ENCODE measurements at places on chromosomes 11 and 22.

GRCh38 chr11:96145163-96145585 lies 197.8 kb downstream of the MAML2 start:
- DNase-seq = peak; percentile 92

DNA sequence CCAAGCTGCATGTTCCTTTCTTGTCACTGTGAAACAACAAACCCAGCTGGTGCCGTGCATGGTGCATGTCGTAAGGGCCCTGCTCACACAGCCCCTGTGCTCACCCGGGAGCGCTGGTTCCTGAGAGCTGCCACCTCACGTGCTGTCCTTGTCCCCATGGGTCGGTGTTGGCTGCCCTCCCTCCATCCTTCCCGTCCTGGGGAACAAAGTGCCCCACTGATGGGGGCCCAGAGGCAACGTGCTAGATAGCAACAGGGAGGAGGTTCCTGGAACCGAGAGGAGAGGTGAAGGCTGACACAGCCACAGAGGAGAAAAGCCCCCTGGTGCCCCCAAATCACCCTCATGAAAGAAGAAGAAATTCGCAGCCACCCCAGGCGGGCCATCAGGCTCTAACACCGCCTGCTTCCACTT lies 56.6 kb upstream of the SLC22A12 start:
- no peak for DNase-seq

DNA sequence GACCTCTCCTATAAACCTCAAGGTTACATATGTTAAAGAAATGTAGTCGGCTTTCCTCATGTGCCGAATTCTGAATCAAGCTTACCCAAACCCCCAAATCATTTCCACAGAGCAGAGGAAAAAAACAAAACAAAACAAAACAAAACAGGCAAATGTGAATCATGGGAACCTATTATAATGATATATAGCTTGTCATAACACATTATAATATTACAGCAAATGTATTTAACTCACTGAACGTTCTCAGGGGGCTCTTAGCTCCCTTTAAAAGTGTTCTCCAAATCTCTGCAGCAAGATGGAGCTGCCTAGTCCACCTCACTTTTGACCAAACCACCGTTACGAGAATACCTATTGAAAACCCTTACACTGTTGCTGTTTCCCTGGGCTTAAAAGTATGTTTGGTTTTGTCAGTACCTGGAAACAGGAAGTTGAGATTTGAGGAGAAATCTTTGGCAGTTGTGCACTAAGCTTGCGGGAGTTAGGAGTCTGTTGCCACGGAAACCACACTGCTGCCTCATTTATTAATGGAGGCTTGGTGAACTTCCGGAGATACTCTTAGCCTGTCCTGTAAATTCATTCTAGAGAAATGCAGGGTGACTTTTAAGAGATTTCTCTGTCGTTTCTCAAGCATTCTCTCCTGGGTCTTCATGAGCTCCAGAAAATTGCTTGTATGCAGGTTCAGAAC lies 167.0 kb upstream of the RASSF10 start:
- DNase-seq = peak; percentile 80

GRCh38 chr11:70496591-70497535 lies 98.5 kb downstream of the CTTN start:
- DNase-seq = no peak

- no peak for DNase-seq
These were observed 7.9 kb upstream of the DTX4 start for GRCh38 chr11:59164028-59164427.

GRCh38 chr11:132977746-132978145 lies 554.6 kb downstream of the OPCML start:
- DNase-seq = no peak

DNA sequence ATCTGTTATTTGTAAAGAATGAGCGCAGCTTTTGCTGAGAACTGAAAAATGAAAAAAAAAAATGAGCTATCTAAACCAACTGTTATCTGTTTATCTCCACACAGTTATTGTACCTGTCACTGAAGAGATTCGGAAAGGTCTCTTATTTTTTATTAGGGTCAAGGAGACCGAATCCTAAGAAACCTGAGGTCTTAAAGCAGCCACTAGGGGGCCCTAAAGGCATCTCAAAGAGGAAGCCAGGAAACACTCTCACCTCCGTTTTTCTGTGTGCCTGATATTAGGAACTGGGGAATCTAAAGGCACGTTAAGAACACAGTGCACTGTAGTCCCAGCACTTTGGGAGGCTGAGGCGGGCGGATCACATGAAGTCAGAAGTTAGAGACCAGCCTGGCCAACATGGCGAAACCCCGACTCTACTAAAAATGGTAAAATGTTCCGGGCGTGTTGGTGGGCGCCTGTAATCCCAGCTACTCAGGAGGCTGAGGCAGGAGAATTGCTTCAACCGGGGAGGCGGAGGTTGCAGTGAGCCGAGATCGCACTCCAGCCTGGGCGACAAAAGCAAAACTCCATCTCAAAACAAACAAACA lies 3.5 kb upstream of the LARGE1 start:
- DNase-seq = peak; percentile 35

DNA sequence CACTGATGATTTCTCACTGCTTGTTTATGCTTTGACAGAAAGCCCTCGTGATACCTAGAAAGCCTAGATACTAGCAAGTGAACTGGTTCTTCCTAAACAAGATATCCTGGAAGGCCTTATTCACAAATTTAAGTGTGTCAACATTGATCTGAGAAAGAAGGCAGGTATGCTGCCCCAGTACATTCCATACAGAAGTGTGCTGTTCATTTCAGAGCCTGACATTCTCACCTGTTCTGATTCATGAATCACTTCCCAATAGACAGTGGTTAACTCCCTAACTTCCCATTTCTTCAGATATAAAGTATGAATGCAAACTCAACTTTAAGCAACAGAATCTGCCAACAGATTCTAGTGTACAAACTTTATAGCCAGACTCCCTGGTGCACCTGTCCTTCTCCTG lies 15.5 kb upstream of the RASSF10 start:
- DNase-seq = no peak

DNA sequence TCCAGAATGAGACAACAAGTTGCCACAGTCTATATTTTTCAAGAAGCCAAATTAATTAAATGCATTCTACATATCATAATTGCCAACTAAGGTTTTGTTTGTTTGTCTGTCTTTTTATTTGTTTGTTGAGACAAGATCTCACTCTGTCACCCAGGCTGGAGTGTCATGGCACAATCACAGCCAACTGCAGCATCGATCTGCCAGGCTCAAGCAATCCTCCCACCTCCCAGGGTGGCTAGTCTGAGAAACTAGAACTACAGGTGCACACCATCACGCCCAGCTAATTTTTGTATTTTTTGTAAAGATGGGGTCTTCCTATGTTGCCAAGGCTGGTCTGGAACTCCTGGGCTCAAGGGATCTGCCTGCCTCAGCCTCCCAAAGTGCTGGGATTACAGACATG lies 140.0 kb downstream of the LRRC4C start:
- no peak for DNase-seq

GRCh38 chr11:2593393-2593950 lies 106.3 kb downstream of the KCNQ1OT1 start:
- DNase-seq = no peak

GRCh38 chr22:49323751-49324415 lies 503.8 kb downstream of the BRD1 start:
- DNase-seq = no peak

- DNase-seq = no peak
These were observed 350.1 kb downstream of the TBC1D22A start for GRCh38 chr22:47112582-47112965.

DNA sequence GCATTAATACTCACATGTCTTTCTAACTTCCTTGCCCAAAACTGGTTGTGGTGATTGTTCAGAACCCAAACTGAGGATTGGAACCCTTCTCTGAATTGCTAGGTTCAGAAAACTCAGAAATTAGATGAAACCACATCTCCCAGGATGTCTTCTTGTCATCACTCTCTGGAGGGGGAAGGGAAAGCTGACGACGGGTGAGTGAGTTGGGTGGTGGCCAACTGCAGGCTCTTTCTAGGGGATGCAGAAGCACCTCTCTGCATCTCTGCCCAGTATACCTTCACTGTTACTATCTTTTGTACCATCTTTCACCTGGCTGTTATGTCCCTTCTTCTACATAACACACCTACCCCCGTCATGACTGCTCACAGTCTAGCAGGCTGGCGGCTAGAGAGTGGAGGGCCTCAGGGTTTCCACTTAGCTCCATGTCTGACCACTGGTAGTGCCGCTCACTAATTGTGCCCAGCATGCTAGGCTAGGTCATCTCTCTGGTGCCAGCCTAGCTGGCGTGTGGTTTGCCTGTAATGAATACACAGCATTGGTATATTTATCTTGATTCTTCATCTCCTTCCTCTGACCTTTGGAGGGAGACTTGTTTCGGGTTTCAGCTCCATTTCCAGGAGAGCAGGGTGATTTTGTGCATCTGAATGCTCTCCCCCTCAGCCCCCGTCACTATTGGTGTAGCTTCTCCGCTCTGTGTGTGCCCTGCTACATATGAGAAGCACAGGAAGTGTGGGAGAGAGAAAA lies 7.3 kb downstream of the GRAMD1B start:
- DNase-seq = no peak

GRCh38 chr11:3056296-3057068 lies 741 bp downstream of the CARS1 start:
- no peak for DNase-seq

DNA sequence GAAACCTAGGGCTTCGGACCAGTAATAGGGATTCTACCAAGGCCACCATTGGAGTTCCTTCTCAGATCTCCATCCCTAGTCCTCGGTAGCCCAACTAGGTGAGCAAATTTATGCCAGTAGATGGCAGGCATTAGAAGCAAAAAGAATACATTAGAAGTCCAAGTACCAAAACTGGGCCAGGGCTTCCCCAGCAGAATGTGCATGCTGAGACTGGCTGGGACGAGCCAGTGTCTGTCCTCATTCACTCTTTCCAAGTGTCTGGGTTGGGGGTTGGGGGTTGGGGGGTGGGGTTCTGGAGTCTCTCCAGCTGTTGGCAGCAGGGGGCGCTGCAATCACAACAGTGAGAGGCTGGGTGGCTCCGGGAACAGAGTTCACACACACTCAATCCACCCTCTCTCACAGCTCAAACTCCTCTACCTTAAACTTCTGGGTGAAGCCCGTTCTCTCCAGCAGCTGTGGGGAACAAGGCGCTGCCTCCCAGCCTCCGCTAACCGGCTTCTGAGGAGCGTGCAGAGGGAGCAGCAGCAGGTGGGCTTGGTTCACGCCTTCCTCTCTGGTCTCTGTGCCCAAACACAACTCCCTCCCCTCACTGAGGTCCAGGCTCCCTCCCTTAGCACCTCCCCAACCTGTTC lies 57.5 kb downstream of the BTG4 start:
- DNase-seq = peak; percentile 67

Measured in EL (cell line).